Right cardiac atrium (tissue), 5 donors: ENCODE measurements at places on chromosomes 13 and 19. TPM values are rescaled to one million over a fixed set of nuclear protein-coding genes. Genes with fewer than 3 reads are reported as not detected.

DNA sequence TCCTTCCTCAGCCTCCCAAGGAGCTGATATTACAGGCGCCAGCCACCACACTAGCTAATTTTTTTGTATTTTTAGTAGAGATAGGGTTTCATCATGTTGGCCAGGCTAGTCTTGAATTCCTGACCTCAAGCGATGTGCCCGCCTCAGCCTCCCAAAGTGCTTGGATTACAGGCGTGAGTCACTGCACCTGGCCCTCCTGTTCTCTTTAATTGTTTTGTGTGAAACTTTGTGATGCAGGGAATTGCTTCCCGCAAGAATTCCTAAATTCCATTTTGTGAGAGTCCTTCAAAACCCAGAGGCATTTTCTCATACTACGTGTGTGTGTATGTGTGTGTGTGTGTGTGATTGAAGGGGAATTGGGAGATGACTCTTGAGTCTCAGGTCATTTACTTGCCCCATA lies 65.0 kb upstream of the ZNF835 start:
- DNase-seq = no peak

Gene NANOS3
- 0.86 TPM for total RNA-seq

- DNase-seq = no peak
Measured at GRCh38 chr13:63514886-63515285, 2099.2 kb upstream of the PCDH20 start.

GRCh38 chr13:114200399-114200911 lies 21.4 kb downstream of the CFAP97D2 start:
- DNase-seq = no peak

DNA sequence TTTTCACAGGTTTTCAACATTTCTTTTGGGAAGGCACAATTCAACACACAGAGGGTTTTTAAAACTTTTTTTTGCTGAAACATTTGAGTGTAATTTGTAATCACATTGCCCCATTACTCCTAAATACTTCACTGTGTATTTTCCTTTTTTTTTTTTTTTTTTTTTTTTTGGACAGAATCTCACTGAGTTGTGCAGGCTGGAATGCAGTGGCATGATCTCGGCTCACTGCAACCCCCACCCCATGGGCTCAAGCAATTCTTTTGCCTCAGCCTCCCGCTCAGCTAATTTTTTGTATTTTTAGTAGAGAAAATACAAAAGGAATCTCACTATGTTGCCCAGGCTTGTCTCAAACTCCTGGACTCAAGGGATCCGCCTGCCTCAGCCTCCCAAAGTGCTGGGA lies 14.8 kb upstream of the DNAJC15 start:
- DNase-seq = no peak

GRCh38 chr13:85693889-85694511 lies 105.2 kb downstream of the SLITRK6 start:
- no peak for DNase-seq

DNA sequence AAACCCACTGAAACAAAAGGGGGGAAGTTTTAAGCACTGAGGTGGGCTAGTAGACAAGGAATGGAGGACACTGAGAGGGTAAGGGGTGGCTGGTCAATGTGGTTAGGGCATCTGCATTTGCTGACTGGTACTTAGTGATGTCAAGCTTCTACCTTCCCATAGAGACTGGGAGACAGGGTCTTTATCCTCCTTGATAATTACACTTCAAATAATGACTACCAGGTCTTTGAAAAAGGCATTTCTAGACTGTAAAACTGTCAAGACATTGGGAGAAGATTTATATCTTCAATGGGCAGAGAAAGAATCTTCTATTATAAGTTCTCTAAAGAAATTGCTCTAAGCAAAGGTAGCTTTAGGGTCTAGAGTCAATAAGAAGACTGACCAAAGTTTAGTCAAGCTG lies 1490.8 kb upstream of the PCDH20 start:
- DNase-seq = no peak

GRCh38 chr13:19845758-19846157 lies 17.7 kb downstream of the ZMYM5 start:
- DNase-seq = no peak

Gene CADM4
- 15.9 TPM for total RNA-seq

Gene PPP1R13L
- 141 TPM for total RNA-seq

DNA sequence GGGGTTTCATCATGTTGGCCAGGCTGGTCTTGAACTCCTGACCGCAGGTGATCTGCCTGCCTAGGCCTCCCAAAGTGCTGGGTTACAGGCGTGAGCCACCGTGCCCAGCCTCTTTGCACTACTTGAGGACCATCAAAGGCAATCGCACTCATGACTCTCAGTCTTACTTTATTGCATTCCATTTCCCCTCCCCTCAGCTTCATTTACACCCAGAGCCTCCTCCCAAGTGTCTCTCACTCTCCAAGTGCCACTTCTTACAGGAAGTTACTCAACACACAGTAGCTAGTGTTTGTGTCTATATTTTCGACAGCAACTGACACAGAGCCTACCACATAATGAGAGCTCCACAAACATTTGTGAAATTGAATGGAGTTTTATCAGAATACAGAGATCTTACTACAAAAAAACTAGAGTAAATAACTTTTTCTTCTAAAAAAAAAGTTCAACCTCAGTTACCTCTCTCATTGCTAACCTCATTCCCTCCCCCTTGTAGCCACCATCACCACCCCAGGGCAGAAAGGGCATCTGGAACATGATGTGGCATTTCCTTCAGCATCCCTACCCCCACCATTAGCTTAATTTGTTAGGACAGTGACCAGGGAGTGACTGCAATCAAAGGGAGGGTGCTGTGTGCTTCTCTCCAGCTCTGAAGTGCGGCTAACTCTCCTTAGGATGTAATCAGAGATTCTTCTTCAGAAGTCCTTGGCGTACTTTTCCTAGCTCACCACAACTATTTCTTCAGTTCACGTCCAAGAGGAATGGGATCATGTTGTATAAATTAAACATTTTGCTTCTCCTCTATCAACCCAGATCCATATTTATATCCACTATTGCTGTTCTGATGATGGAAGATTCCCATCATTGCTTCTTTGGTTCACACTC lies 17.0 kb upstream of the RUBCNL start:
- no peak for DNase-seq

DNA sequence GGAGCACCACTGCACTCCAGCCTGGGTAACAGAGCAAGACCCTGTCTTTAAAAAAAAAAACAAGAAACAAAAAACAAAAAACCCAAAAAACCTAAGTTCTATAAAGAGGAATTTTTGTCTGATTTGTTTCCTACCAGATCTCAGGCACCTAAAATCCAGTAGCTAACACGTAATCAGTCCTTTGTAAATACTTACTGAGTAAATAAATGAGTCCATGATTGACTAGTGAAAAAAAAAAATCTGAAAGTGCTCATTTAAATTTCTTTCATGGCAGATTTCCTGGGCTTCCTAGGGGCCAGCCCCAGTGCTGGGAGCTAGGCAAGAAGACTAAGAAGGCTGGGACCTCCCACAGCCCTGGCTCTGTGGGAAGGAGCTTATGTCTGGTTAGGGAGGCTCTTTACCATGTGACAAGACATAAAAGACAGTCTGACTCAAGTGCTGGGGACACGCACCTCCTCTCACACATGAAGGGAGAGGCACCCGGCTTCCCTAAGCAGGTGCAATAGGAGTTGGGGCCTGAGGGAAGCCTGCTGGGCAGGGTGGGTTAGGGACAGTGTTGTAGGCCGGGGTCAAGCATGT lies 22.5 kb downstream of the LIG1 start:
- no peak for DNase-seq

DNA sequence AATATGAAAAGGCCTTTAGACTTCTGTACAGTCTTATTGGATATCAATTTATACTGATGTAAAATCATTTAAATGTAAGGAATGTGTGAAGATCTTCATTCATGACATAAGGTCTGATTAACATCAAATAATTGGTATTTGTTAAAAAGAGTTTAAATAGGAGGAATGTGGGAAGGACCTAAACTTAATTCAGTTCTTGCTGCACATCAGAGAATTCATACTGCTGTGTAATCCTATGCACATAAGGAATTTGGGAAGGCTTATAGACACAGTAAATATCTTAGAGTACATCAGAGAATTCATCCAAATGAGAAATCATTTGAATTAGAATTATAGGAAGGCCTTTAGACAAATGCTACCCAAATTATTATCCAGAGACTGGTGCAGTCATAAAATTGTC lies 21.7 kb downstream of the ZNF283 start:
- DNase-seq = no peak

Gene SELENOW
- total RNA-seq = 1,074 TPM

Gene KLK4
- not detected for total RNA-seq
